ENCODE measurements at places on chromosomes 4 and X. TPM values are rescaled to one million over a fixed set of nuclear protein-coding genes. Genes with fewer than 3 reads are reported as not detected.

The ATP8A1 gene
- 0.06 TPM for total RNA-seq

The FGA gene
- 7.9 TPM for total RNA-seq

The CSN1S1 gene
- not detected for total RNA-seq

The TIGD4 gene
- 0.12 TPM for total RNA-seq

The MAGEB2 gene
- total RNA-seq: not detected

The RAB39B gene
- total RNA-seq: 0.63 TPM

The CACNA1F gene
- not detected for total RNA-seq

The SPON2 gene
- total RNA-seq: 0.20 TPM

The TCP11X2 gene
- total RNA-seq: not detected

The AGA gene
- total RNA-seq: 17.3 TPM
